Neural progenitor cell (in vitro differentiated cells): ENCODE measurements at places on chromosomes 1 and 21. TPM values are rescaled to one million over a fixed set of nuclear protein-coding genes. Genes with fewer than 3 reads are reported as not detected.
A peak's percentile ranks its signal among the peaks of the same experiment; 100 is the strongest.

DNA sequence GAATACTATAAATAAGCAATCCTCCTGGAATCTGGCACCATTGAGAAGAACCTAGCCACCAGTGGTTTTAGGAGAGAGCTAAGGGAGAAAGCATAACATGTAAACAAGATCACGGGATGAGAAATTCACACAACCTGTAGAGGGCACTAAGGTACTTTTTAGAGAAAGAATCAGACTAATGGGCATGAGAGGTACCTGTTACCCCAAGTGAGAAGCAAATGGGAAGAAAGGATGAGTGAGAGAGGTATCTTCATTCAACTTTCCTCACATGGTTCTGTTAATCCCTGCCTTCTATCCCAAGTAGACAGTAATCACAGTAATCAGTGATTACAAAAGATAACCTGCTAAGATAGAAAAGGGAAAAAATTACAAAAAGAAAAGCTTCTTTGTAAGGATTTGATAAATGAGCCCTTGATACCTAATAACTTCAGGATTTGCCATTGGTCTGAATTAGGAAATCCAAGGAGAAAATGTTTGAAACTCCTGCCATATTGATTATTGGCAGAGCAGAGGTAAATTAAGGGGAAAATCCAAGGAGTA, 251.1 kb upstream of the ADGRL2 start:
- no peaks in the 10 kb centered on the region for H3K36me3 ChIP-seq
- H3K27me3 ChIP-seq = no peaks in the 10 kb centered on the region
- no peak overlapping the region for H3K4me3 ChIP-seq
- H3K4me1 ChIP-seq = peaks cover 34% of the 10 kb centered on the region
- no peak overlapping the region for H3K27ac ChIP-seq
- DNase-seq = peak; percentile 52

DNA sequence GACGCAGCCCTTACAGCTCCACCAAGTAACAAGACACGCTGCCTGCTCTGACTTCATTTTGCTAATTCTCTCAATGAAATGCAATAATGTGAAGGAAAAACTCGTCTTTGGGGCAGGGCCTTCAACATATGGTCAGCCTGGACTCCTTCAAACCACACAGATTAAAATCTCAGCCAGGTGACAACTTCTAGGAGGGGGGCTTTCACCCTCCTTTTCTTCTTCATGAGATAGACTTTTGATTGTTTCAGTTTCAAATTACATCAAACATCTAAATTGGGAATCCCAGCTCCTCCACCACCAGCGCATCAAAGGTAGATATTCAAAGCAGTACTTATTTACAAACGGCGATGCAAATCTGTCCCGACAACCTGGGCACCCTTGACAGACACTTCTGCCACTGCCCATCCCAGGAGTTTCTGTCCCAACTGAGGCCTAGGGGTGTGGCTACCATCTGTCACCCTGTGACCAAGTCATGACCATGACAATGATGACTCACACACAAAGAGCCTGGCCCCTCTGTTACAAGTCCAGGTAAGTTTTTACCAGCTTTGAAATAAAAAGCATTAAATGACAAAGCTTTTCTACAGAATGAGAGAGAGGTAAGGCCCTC, 29.7 kb downstream of the SSBP3 start:
- no peaks in the 10 kb centered on the region for H3K36me3 ChIP-seq
- peaks cover 70% of the 10 kb centered on the region for H3K4me1 ChIP-seq

The AMIGO1 gene
- total RNA-seq = 4.5 and 6.0 TPM in 2 replicates

GRCh38 chr1:180970333-180971079, 52.2 kb downstream of the STX6 start:
- H3K4me1 ChIP-seq = peaks cover 21% of the 10 kb centered on the region
- peaks cover 8% of the 10 kb centered on the region for H3K36me3 ChIP-seq
- H3K27ac ChIP-seq = no peak overlapping the region
- no peak for DNase-seq
